Stimulated activated naive B cell treated with anti-CD40 and anti-IgM and Interleukin-4, amounts not matched to agents 10 μg/mL and 1 μg/mL and 100 μg/mL, for 72 hours (primary cell): ENCODE measurements at places on chromosomes 1 and 21.

GRCh38 chr1:32702599-32703478 lies at the start of gene SYNC:
Gene SYNC (minus strand): TSS chr1:32702770. CDS start chr1:32702660, 110 bp downstream.
- DNase-seq: no peak

GRCh38 chr1:27525296-27526272 lies 35.6 kb upstream of the WASF2 start:
- DNase-seq: peak; percentile 63

GRCh38 chr1:201648907-201649721 lies 110.2 kb downstream of the NAV1 start:
- DNase-seq: no peak

GRCh38 chr1:224182866-224183590 lies at the start of gene DEGS1:
Gene DEGS1 (plus strand): TSS chr1:224183240. CDS start chr1:224183337, 97 bp downstream.
- peak; percentile 82 for DNase-seq

DNA sequence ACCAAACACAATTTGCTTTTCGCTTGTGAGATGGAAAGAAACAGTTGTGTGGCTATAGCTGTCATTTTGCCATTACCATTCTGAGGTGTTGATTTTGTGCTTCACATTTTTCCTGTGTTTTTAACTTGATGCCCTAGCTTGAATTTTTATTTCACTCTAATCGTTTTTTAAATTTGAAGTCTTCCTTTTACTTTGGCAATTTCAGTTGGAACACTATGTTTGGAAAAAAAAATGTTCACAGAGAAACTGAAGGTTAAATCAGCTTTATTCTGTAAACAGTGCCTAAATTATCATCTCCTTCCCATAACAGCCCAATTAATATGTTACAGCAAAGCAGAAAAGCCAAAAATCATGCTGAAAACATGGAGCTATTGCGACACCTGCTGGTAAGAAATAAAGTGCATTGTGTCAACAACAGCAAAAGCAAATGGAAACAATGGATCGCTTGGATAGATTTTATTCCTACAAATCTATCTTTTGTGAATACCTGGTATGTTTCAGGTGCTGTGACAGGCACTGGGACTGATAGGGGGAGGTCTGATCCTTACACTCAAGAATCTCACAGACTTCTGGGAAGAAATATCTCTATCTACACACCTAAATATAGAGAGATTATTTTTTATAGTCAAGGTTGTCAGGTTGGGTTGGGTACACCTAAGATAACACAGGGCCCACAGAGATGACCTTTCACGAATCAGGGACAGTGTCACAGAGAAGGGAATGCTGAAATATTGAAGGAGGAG lies 16.2 kb upstream of the ERICH3 start:
- no peak for DNase-seq

- DNase-seq: no peak
Observed at GRCh38 chr1:222239130-222239529, 308.8 kb downstream of the HHIPL2 start.

GRCh38 chr21:42538479-42539275 lies 25.0 kb downstream of the SLC37A1 start:
- no peak for DNase-seq

DNA sequence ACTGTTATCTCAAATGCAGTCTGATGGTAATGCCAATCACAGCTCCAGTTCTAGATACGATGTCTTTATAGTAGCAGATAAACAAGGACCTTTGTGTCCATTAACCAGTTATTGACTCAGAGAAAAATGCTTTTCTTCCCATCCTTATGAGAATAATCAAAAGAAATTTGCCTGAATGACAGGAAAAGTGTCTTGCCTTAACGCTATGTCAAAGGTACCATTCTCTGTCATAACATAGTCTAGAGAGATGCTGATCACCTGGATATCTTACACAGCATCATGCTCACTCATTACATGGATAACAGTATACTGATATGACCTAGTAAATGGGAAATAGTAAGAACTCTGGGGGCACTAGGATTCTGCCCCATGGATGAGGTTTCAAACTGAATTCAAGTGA lies 151.7 kb upstream of the NEGR1 start:
- no peak for DNase-seq
